ENCODE measurements at places on chromosomes 13 and 19.

GRCh38 chr13:94415500-94416237 lies 63.8 kb downstream of the DCT start:
- DNase-seq = no peak

GRCh38 chr13:54029226-54029625 lies 1000.6 kb downstream of the OLFM4 start:
- no peak for DNase-seq

DNA sequence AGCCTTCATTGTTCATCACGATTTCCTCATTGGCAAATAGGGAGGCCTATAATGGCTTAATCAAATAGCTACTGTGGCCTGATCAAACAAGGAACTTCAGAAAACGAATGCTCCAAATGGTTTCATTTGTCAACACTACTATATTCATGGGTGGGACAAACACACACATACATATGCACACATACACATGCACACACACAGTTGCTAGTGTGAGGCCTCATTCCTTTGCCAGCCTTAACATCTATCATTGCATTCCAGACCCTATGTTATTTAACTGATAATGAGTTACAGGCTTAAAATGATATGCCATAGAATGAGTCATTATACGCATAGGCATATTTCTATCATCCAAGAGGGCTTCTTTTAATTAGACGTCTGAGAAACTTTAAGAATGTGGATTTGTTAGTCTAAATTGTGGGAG lies 140.2 kb downstream of the KLF5 start:
- no peak for DNase-seq

- no peak for DNase-seq
These were observed 4.7 kb downstream of the ARHGAP33 start for GRCh38 chr19:35780058-35780457.

DNA sequence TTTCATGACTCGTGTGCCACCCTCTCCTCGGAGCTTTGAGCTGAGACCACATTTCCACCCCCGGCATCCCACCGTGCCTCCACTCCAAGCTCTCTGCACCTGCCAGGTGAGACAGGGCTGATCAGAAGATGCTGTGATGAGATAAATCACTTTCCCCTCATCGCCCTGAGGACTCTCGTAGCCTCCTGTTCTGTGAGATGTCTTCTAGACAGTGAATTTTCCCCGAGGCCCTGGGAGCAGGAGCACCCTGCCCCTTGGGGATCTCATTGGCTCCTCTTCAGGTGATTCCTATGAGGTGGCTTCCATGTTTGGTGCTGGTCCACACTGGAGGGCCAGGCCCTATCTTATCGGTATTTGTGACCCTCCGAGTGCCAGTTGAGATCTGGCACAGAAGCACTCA lies 154.0 kb upstream of the TSHZ3 start:
- DNase-seq = no peak

- DNase-seq = no peak
These were observed 1.3 kb downstream of the IL11 start for GRCh38 chr19:55368701-55369563.

- no peak for DNase-seq
These were observed 30.6 kb downstream of the SLC6A16 start for GRCh38 chr19:49294401-49294800.

DNA sequence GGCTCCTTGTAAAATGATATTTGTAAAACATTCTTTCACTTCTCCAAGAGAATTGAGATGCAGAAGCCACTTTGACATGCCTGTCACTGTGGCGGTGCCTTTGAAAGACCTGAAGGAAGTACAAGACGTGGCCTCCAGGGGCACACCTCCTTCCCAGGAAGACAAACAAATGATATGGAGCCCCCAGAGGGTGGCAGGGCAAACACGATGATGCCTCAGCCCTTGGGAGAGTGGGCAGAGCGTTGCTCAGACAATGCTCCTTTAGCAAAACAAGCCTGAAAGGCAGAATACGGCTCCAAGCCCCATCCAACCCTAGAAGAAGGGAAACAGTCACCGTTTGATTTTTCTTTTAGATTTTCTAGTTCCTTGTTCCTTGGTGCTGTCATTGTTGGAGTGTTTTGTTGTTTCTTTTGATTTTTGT lies 9.2 kb upstream of the ATP12A start:
- no peak for DNase-seq

DNA sequence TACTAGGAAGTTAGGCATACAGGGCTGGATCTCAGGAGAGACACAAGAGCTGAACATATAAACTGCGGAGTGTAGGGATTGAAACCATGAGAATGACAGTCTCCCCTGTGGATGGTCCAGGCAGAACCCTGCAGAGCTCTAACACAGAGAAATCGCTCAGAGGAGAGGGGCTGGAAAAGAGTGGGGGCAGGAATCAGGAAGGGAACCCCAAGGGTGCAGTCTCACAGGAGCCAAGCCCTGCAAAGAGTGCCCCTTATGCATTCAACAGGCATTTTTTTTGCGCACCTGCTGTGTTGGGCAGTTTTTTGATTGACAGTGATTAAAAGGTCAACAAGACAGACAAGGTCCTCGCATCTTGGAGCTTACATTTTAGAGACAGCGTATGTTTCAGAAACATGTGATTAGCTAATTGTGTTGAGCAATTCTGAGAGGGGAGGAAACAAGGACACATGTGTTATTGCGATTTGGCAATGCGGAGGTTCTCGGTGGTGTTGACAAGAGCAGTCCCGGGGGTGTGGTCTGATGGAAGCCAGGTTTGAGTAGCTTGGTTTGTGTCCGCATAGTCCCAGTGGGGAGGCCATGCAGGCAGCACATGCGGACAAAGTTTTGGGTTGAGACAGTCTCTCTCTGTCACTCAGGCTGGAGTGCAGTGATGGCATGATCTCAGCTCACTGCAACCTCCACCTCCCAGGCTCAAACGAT lies 182.6 kb upstream of the IRS2 start:
- DNase-seq = no peak

GRCh38 chr13:103250071-103250470 lies 183.9 kb upstream of the SLC10A2 start:
- no peak for DNase-seq

DNA sequence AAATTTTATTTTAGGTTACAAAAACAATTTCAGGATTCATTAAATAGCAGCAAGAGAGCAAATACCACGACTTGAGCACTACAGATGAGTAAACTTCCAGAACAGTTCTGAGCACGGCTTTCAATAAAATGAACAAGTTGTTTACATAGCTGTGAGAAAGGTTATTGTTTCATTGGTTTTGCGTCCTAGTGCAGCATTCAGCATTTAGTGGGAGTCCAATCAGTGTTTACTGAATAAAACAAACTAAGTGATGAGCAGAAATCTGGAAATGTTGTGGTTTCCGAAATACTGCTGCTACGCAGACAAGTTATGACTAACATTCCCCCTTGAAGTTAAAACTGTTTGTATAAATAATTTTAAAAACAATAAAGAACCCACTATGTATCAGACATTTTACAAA lies 251.5 kb upstream of the STARD13 start:
- no peak for DNase-seq

GRCh38 chr13:111093634-111094033 lies 21.5 kb upstream of the ARHGEF7 start:
- DNase-seq = no peak

GRCh38 chr13:40340368-40341095 lies 325.9 kb downstream of the FOXO1 start:
- no peak for DNase-seq

GRCh38 chr13:20702915-20703779 lies at the start of gene IL17D:
Gene IL17D, plus strand, starts transcription at chr13:20703699. Its CDS starts 303 bp downstream, at chr13:20704002.
- no peak for DNase-seq

- DNase-seq = peak; percentile 12
These were observed 75.9 kb downstream of the ZIC5 start for GRCh38 chr13:99895444-99896368.

GRCh38 chr13:79780240-79780639 lies 299.3 kb downstream of the NDFIP2 start:
- DNase-seq = no peak

GRCh38 chr19:14166999-14167575 lies 30.7 kb upstream of the ASF1B start:
- DNase-seq = no peak

DNA sequence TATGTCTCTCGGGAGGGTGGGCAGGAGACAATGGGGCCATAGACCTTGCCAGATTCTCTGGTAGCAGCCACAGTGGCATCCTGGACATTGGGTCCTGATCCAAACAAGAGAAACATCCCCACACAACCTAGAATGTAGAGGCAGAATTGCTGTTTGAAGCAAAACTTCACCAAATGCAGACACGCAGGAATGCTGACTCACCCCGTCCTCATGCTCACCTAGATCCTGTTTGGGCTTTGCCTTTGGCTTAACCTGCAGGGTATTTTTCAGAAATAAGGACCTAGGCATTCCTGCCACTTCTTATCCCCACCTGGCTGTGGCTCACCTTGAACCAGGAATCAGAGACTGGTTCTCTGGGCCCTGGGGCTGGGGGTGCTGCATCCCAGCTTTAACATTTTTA lies 7.3 kb downstream of the TBC1D17 start:
- DNase-seq = no peak

- no peak for DNase-seq
These were observed 2.1 kb downstream of the FGF9 start for GRCh38 chr13:21672796-21673538.

DNA sequence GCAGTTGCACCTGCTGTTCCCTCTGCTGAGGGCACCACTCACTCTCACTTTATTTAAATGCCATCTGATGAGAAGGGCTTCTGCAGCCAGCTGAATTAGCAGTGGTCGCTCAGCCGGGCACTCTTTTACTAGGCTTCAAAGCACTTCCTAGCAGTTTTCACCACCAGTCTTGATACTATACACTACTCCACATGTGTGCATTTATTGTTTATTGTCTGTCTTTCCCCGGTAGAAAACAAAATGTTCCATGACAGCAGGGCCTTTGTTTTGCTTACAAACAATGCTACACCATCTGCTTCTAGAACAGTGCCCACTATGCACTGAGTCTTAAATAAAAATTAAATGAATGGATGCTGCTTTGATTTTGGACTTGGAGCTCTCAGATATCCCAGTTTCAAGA lies 404.9 kb downstream of the FGF14 start:
- DNase-seq = no peak

GRCh38 chr13:49356223-49356622 lies 87.6 kb downstream of the CAB39L start:
- DNase-seq = no peak

DNA sequence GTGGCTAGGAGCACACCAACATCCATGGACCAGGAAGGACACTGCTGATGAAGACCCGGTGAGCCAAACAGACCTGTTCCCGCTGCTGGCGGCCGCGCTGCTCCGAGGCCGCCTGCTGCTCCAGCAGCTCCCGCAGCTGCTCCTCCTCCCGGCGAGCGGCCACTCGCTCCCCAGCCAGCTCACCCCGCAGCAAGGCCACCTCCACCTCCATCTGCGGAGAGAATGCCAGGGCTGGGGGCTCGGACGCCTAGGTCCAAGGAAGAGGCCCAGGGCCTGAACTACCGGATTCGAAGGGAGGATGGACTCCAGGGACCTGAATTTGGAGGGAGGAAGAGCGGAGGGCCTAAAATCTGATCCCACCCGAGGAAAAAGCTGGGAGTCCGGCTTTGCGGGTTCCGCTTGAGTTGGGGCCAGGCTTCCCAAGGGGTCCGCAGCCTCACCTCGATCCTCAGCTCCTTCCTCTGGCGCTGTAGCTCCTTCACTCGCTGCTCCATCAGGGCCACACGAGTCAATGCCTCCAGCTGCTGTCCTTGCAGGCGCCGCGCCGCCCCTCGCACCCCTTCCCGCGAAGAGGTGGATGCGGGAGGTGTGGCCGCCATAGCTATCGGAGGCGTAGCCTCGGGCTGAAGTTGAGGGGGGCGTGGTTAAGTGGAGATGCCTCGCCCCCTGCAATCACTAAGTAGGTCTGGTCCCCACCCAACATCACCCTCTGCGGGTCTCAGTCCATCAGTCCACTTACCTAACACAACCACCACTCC lies 2.7 kb downstream of the PHLDB3 start:
- no peak for DNase-seq

GRCh38 chr19:3945838-3946237 lies 13.0 kb downstream of the NMRK2 start:
- no peak for DNase-seq

DNA sequence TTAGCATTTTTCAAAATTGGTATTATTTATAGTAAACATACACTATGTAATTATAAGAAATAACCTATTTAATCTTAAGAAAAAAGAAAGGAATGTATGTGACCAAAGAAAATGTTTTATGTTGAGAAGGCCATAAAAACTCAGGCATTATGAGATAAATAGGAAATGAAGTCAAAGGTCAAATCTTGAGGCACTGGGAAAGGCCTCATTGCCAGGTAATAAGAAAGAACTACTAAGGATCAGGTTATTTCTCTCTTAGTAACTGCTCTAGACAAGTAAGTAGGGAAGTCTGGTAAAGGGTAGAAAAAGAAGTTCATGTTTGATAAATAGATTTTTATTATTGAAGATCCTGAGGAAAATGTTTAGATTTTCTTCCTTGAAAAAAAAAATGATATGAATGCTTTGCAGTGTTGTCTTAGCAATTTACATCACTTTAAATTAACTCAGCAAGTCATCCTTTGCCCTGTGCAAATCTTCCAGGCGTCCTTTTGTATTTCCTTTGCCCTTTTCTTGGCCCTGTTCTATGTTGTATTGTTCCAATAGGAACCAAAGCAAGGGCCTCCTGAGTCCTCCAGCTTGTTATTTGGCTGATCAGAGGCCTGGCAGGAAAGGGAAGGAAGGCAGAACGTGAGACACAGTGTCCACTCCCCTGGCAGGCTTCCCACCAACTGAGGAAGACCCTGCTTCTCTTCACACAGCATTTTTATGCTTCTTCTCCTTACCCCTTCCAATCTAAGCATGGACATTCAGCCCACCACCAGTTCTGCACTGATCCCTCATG lies 260.4 kb upstream of the MIR17HG start:
- no peak for DNase-seq

DNA sequence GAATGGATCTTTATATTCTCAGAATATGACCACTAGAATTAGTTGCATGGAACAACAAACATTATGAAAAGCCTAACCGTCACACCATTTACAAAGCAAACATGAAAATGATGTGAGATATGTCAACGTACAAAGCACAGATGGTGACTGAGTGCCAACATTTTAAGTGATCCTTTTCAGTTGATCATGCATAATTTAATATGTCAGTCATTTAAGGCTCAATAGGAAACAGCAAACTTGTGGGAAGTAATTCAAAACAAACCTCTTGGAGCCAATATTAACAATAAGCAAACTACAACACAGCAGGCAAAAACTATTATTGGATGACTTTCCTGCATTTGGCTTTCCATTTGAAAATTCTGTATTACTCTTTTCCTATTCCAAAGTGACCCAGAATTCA lies 277.6 kb downstream of the SLITRK6 start:
- no peak for DNase-seq

Measured in amygdala (tissue), 56 donors.